ENCODE measurements at places on chromosomes 12 and 14. TPM values are rescaled to one million over a fixed set of nuclear protein-coding genes. Genes with fewer than 3 reads are reported as not detected.

- H3K4me3 ChIP-seq, result no peak overlapping the region
- H3K36me3 ChIP-seq, result no peaks in the 10 kb centered on the region
- no peak for DNase-seq
- H3K27me3 ChIP-seq, result peaks cover 4% of the 10 kb centered on the region
- H3K4me1 ChIP-seq, result no peaks in the 10 kb centered on the region
Measured at GRCh38 chr12:103912069-103912468, 18.1 kb upstream of the HSP90B1 start.

The LRP6 gene
- 15.5 TPM for total RNA-seq

The PIP4P1 gene
- total RNA-seq, result 20.9 TPM

- H3K4me1 ChIP-seq, result no peaks in the 10 kb centered on the region
- H3K36me3 ChIP-seq, result no peaks in the 10 kb centered on the region
- H3K27ac ChIP-seq, result no peak overlapping the region
- DNase-seq, result no peak
- no peaks in the 10 kb centered on the region for H3K27me3 ChIP-seq
- no peak overlapping the region for H3K4me3 ChIP-seq
Measured at GRCh38 chr12:58034712-58035111, 93.3 kb downstream of the ATP23 start.

DNA sequence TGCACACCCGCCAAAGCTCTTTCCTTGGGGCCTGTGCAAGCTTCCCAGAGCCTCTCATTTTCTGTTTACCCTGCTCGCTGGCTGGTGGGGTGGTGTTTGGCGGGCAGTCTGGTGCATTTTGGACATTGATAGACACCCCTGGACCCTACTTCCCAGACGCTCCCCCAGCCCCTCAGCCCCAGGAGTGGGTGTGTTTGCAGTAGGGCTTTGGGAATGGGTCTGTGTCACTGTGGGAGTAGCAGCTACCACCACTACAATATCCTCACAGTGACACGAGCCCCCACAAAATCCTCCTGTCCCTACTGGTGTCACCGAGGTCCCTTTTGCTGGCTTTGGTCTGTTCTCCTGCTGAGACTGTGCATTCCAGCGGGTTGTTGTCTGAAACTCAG is 371.3 kb downstream of the TMEM121 start:
- no peaks in the 10 kb centered on the region for H3K4me1 ChIP-seq
- no peak overlapping the region for H3K27ac ChIP-seq
- no peak overlapping the region for H3K4me3 ChIP-seq
- DNase-seq, result no peak

DNA sequence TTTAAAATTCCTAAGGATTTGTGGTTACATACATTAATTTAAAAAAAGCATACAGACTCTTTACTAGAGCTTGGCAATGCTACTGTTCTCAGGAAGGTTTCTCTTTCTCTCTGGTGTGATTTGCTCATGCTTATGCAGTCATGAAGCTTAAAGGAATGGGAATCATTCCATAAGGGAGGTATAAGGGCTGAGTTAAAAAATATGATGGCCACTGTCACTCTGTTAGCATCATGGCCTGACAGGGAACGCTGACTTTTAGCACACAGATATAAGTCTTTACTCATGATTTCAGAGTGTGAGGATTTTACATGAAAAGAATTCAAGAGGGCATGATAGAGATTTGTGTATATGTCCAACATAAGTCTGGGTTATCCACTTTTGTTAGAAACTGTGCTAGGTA is 3.8 kb downstream of the MYF5 start:
- no peak for DNase-seq
- no peaks in the 10 kb centered on the region for H3K27me3 ChIP-seq
- H3K4me3 ChIP-seq, result no peak overlapping the region
- no peaks in the 10 kb centered on the region for H3K36me3 ChIP-seq

DNA sequence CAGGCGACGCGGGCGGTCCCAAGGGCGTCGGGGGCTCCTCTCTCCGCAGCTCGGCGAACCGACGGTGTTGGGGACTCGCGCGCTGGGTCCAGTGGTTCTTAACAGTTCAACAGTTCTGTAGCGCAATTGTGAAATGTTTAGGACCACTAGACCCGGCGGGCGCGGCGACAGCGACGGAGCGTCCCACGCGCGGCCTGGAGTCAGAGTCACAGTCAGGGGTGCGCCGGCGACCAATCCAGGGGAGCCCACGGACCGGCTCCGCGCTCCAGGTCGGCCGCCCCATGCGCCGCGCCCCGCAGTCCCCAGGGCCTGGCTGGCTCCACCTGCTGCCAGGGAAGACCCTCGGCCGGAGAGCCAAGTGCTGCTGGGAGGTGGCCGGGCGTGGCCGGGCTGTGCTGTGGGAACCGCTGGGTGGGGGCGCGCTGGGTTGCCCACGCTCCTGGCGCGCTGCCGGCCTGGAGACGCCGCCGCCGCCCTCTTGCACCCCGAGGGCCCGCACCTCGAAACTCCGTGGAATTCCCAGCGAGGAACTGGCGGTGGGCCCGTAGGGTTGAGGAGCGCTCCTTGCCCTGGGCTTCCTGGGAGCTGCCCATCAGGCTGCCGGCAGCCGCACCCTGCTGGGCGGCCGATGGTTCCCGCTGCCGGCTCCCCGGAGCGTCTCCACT is 20.9 kb upstream of the KIF26A start:
- no peak for DNase-seq
- no peaks in the 10 kb centered on the region for H3K27me3 ChIP-seq
- H3K36me3 ChIP-seq, result no peaks in the 10 kb centered on the region
- no peak overlapping the region for H3K4me3 ChIP-seq
- H3K27ac ChIP-seq, result no peak overlapping the region

DNA sequence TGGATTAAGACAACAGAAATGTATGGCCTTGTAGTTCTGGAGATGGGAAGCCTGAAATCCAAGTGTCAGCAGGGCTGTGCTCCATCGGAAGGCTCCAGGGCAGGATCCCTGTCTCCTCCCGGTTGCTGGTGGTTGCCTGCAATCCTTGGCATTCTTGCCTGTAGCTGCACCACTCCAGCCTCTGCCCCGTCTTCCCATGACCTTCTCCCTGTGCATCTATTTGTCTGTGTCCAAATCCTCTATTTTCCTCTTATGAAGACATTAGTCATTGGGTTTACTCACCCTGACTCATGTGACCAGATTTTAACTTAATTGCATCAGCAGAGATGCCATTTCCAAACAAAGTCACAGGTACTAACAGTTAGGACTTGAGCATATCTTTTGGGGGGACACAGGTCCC is 15.1 kb downstream of the TUNAR start:
- H3K27me3 ChIP-seq, result no peaks in the 10 kb centered on the region
- H3K4me3 ChIP-seq, result no peak overlapping the region
- H3K36me3 ChIP-seq, result no peaks in the 10 kb centered on the region

- H3K36me3 ChIP-seq, result no peaks in the 10 kb centered on the region
- DNase-seq, result no peak
- H3K4me1 ChIP-seq, result no peaks in the 10 kb centered on the region
Measured at GRCh38 chr14:98665007-98665406, 607.0 kb downstream of the BCL11B start.

DNA sequence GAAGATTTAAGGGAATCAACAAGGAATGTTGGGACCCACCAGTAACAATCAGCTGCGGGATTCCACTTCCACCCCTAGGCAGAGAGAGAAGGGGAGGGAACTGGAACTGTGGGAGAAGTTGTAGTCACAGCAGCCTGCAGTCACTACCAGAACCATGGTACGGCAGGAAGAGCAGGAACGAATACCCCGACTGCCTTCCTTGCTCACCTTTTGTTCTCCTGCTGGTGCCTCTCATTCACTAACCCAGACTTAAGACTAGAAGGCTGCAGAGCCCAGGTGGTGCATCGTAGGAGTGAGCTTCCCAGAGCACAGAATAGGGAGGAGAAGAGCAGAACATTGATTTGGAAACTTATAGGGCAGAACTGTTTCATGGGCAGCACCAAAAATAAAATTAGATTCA is 154.2 kb downstream of the DYRK2 start:
- H3K27me3 ChIP-seq, result no peaks in the 10 kb centered on the region
- no peak for DNase-seq
- no peak overlapping the region for H3K4me3 ChIP-seq
- H3K27ac ChIP-seq, result no peak overlapping the region

The HAL gene
- total RNA-seq, result not detected

The PAN2 gene
- total RNA-seq, result 51.4 TPM

- H3K36me3 ChIP-seq, result no peaks in the 10 kb centered on the region
- no peaks in the 10 kb centered on the region for H3K27me3 ChIP-seq
Measured at GRCh38 chr14:86915406-86915805, 1077.6 kb downstream of the GALC start.

The CPNE6 gene
- total RNA-seq, result not detected

DNA sequence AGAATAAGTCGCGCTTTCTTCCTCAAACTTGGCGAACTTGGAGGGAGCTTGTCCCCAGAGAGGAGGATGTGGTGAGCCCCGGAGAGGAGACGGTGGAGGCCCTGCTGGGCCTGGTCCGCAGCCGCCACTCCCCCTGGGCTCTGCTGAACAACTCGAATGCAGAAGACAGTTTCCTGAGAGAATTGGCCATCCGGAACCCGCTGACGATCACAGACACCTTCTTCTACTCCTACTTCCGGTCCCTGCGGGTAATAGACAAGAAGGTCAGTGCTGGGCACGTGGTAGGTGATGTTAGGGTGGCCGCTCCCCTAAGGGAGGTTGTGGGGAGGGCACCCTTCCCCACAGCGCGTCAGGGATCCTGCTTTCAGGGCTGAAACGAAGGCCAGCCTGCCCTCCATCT is 1.6 kb downstream of the LRRC43 start:
- no peak for DNase-seq
- H3K36me3 ChIP-seq, result no peaks in the 10 kb centered on the region
- H3K27me3 ChIP-seq, result no peaks in the 10 kb centered on the region
- no peak overlapping the region for H3K4me3 ChIP-seq
- peaks cover 4% of the 10 kb centered on the region for H3K4me1 ChIP-seq

DNA sequence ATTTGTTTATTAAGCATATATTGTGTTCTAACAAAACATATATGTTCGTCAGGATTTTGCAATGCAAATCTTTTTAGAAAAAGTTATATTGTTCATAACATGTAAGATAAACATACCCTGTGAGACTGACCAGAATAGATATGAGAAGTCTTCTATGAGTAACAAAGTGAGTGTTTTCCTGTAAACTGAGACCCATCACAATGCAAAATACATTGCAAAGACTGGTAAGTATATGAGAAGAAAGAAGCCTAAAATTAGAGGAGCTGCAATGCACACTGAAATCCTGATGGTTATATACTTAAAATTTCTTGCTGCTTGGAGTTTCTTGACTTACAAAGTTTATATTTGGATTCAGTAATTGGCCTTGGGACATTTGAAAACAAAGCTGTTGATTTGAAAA is 6.0 kb downstream of the HMGA2 start:
- H3K27me3 ChIP-seq, result peaks cover 14% of the 10 kb centered on the region
- no peak for DNase-seq
- no peaks in the 10 kb centered on the region for H3K36me3 ChIP-seq
- no peak overlapping the region for H3K27ac ChIP-seq

The NGB gene
- total RNA-seq, result not detected

GRCh38 chr12:121740847-121741246 is 28.3 kb downstream of the TMEM120B start:
- peaks cover 35% of the 10 kb centered on the region for H3K4me1 ChIP-seq
- no peak for DNase-seq
- H3K4me3 ChIP-seq, result no peak overlapping the region
- H3K27ac ChIP-seq, result no peak overlapping the region

The KERA gene
- total RNA-seq, result not detected

DNA sequence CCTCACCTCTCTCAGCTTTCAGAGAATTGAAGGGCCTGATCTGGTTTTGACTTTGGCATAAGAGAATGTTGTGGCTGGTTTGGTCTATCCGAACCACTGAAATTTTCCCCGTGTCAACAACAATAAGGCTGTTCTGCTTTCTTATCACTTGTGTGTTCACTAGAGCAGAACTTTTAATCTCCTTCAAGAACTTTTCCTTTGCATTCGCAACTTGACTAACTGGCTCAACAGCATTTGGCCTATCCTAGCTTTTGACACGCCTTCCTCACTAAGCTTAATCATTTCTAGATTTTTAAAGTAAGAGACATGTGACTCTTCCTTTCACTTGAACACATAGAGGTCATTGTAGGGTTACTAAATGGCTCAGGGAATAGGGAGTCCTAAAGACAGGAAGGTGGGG is 25.9 kb upstream of the EDDM3A start:
- no peaks in the 10 kb centered on the region for H3K4me1 ChIP-seq
- peaks cover 12% of the 10 kb centered on the region for H3K27me3 ChIP-seq
- no peak overlapping the region for H3K27ac ChIP-seq
- no peak overlapping the region for H3K4me3 ChIP-seq
- H3K36me3 ChIP-seq, result no peaks in the 10 kb centered on the region
- DNase-seq, result no peak

The FBRSL1 gene
- 129 TPM for total RNA-seq

- no peaks in the 10 kb centered on the region for H3K4me1 ChIP-seq
- no peaks in the 10 kb centered on the region for H3K27me3 ChIP-seq
- DNase-seq, result no peak
Measured at GRCh38 chr12:16606117-16606200, at the start of gene LMO3. Gene LMO3, minus strand, starts transcription at chr12:16606162. Its CDS starts 5,302 bp downstream, at chr12:16600860.

The FAM216A gene
- total RNA-seq, result 30.0 TPM

DNA sequence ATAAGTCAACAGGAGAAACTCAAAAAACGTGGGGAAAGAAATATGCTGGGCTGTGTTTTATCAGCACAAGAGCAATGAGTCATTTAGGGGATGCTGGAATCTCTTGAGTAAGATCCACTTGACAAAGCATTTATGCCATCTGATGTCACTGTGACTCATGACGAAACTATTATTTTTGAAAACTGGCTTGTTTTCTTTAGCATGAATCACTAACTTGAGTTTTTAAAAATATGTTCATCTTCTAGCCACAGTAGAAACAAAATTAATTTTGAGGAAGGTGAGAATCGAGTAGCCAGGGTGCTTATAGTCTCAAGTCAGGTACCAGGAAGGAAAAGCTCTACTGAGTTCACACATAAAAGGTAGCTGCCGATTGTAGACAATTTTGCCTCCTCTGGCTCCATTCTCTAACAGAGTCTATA is 456.2 kb upstream of the MGAT4C start:
- no peak for DNase-seq
- H3K36me3 ChIP-seq, result no peaks in the 10 kb centered on the region
- no peak overlapping the region for H3K4me3 ChIP-seq
- H3K27me3 ChIP-seq, result no peaks in the 10 kb centered on the region

DNA sequence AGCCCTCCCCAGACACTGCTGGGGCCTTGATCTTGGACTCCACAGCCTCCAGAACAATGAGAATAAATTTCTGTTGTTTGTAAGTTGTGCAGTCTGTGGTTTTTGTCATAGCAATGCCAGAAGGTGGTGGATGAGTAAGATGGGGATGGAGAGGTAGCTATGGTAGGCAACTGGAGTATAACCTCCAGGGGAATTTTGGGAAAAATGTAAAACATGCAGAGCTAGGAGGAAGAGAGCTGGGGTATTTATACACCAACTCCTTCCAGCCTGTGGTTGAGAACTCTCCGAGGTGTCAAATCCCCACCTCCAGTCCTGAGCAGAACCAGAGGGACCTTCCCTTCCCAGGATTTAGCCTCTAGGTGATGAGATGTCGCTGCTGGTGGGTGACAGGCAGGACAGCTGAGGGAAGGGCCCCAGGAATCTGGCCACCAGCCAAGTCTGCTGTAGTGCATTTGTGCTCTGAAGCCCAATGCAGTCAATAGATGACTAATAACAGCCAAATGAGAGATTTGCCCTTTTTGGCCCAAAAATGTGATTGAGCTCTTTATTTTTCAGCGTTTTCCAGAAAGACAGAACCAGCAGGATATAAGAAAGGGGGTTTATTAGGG is 19.1 kb upstream of the CEP170B start:
- no peaks in the 10 kb centered on the region for H3K36me3 ChIP-seq
- H3K27me3 ChIP-seq, result peaks cover 17% of the 10 kb centered on the region
- no peak for DNase-seq
- no peak overlapping the region for H3K4me3 ChIP-seq

GRCh38 chr12:23354800-23355199 is 594.7 kb downstream of the SOX5 start:
- H3K36me3 ChIP-seq, result no peaks in the 10 kb centered on the region
- H3K4me3 ChIP-seq, result no peak overlapping the region
- no peaks in the 10 kb centered on the region for H3K4me1 ChIP-seq
- no peaks in the 10 kb centered on the region for H3K27me3 ChIP-seq

All from K562 (cell line).